ENCODE measurements at places on chromosomes 7 and 10. TPM values are rescaled to one million over a fixed set of nuclear protein-coding genes. Genes with fewer than 3 reads are reported as not detected.
A peak's percentile ranks its signal among the peaks of the same experiment; 100 is the strongest.

DNA sequence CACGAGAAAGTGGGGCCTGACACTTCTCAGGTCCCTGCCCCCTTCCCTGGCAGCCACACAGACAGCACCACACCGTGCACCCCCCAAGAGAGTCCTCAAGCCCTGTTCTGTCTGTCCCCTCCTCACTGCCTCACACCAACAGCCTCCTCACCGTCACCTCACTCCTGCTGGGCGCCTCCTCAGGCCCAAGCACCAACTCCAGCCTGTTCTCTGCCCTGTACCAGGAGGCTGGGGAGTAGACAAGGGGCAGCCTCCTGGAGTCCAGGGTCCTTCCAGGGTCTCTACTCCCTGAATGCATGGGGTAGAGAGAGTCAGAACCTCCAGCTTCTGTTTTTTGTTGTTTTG is 26.9 kb upstream of the ELN start:
- H3K27me3 ChIP-seq = no peaks in the 10 kb centered on the region
- H3K27ac ChIP-seq = no peak overlapping the region
- DNase-seq = no peak
- no peaks in the 10 kb centered on the region for H3K4me1 ChIP-seq

GRCh38 chr7:40077849-40078248 is 56.6 kb downstream of the MPLKIP start:
- no peaks in the 10 kb centered on the region for H3K36me3 ChIP-seq
- H3K27me3 ChIP-seq = no peaks in the 10 kb centered on the region
- no peak overlapping the region for H3K27ac ChIP-seq
- no peak overlapping the region for H3K4me3 ChIP-seq

The DNAJC12 gene
- total RNA-seq = not detected

- no peak overlapping the region for H3K27ac ChIP-seq
- no peaks in the 10 kb centered on the region for H3K4me1 ChIP-seq
- H3K4me3 ChIP-seq = no peak overlapping the region
- no peaks in the 10 kb centered on the region for H3K36me3 ChIP-seq
Observed at GRCh38 chr7:153151766-153152165, 392.2 kb downstream of the ACTR3B start.

The MCM10 gene
- 0.17 TPM for total RNA-seq

GRCh38 chr10:69644658-69645295 is 14.7 kb downstream of the FAM241B start:
- no peak overlapping the region for H3K27ac ChIP-seq
- H3K27me3 ChIP-seq = no peaks in the 10 kb centered on the region
- H3K4me3 ChIP-seq = no peak overlapping the region
- no peaks in the 10 kb centered on the region for H3K4me1 ChIP-seq
- DNase-seq = peak; percentile 22

The LANCL2 gene
- total RNA-seq = 4.5 TPM

GRCh38 chr7:113199841-113200240 is 81.5 kb upstream of the SMIM30 start:
- H3K4me1 ChIP-seq = no peaks in the 10 kb centered on the region
- no peak overlapping the region for H3K27ac ChIP-seq
- H3K27me3 ChIP-seq = no peaks in the 10 kb centered on the region
- no peaks in the 10 kb centered on the region for H3K36me3 ChIP-seq
- DNase-seq = no peak

GRCh38 chr10:63465293-63466143 is at the start of gene JMJD1C:
JMJD1C (minus strand) TSS chr10:63465977; CDS start chr10:63465662, 315 bp downstream.
- peak within 1 kb of the TSS; percentile 58 for H3K4me3 ChIP-seq
- no peaks in the 10 kb centered on the region for H3K36me3 ChIP-seq
- DNase-seq = peak; percentile 64
- H3K4me1 ChIP-seq = peaks cover 16% of the 10 kb centered on the region

- no peak for DNase-seq
- no peaks in the 10 kb centered on the region for H3K36me3 ChIP-seq
- no peak overlapping the region for H3K4me3 ChIP-seq
- H3K27me3 ChIP-seq = no peaks in the 10 kb centered on the region
Observed at GRCh38 chr7:80017101-80017698, 117.4 kb upstream of the GNAI1 start.

DNA sequence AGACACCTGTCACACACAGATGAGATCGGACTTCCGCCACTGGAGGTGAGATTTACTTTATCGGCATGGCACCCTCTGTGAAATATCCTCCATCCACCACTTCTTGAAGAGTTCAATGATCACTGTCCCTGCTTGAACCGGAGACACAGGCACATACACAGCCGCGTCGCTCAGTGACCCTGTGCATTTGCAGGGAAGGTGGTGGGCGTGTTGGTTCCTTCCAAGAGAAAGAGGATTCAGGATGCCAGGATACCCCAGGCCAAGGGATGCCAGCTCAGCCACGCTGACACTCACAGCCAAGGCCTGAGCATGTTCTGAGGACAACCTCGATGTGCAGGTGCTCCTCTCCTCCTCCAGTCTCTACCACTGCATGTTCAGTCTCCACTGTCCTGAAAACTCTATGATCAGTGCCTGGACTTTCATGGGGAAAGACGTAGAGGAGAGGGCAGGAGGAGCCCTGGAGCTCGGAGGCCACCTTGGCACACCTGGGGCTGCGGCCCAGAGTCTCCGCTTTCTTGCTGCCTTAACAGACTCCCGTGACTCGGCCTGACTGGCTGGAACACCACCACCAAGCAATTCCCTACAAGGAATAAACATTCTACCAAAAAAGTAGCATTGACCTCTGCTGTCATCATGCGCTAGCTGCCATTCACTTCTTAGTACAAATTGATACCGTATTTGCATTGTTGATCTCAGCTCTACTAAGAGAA is 115.2 kb downstream of the TCERG1L start:
- no peaks in the 10 kb centered on the region for H3K36me3 ChIP-seq
- H3K4me3 ChIP-seq = no peak overlapping the region
- H3K27me3 ChIP-seq = no peaks in the 10 kb centered on the region
- DNase-seq = no peak
- H3K4me1 ChIP-seq = no peaks in the 10 kb centered on the region
- no peak overlapping the region for H3K27ac ChIP-seq

- H3K27me3 ChIP-seq = no peaks in the 10 kb centered on the region
- no peak overlapping the region for H3K27ac ChIP-seq
- no peaks in the 10 kb centered on the region for H3K36me3 ChIP-seq
Observed at GRCh38 chr10:4545062-4545461, 280.9 kb upstream of the AKR1E2 start.

The SMKR1 gene
- 1.5 TPM for total RNA-seq

DNA sequence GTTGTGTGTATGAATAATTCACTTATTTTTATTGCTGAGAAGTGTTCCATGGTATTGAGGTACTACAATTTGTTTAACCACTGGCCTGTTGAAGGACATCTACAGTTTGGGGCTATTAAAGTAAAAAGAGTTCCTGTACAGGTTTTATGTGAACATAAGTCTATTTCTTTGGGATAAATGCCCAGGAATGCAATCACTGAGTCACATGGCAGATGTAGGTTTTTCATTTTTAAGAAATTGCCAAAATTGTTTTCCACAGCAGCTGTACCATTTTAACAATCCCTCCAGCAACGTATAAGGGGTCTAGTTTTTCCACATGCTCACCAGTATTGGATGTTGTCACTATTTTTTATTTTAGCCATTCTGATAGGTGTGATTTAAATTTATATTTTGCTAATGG is 243.9 kb downstream of the TNS3 start:
- no peaks in the 10 kb centered on the region for H3K27me3 ChIP-seq
- H3K27ac ChIP-seq = no peak overlapping the region
- DNase-seq = no peak
- H3K4me1 ChIP-seq = no peaks in the 10 kb centered on the region
- H3K4me3 ChIP-seq = no peak overlapping the region
- H3K36me3 ChIP-seq = no peaks in the 10 kb centered on the region

DNA sequence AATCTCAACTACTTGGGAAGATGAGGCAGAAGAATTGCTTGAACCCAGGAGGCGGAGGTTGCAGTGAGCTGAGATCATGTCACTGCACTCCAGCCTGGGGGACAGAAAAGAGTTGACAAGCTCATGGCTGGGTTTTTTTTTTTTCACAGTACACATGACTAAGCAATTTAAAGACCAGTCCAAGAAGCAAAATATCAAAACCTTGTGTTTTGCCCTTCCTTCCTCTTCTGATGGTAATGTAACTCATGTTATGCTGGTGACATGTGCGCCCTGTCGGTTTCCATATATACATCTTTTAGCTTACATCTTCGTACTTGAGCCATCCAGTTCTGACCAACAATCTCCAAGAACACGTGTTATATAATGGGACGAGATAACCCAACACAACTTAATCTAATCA is 237.7 kb upstream of the PLXDC2 start:
- no peak overlapping the region for H3K4me3 ChIP-seq
- DNase-seq = no peak
- H3K36me3 ChIP-seq = no peaks in the 10 kb centered on the region
- H3K27me3 ChIP-seq = no peaks in the 10 kb centered on the region

The EIF4EBP2 gene
- 56.9 TPM for total RNA-seq

- no peaks in the 10 kb centered on the region for H3K36me3 ChIP-seq
- no peaks in the 10 kb centered on the region for H3K4me1 ChIP-seq
- H3K27me3 ChIP-seq = no peaks in the 10 kb centered on the region
- no peak overlapping the region for H3K27ac ChIP-seq
Observed at GRCh38 chr10:36766940-36767339, 358.5 kb upstream of the ANKRD30A start.

DNA sequence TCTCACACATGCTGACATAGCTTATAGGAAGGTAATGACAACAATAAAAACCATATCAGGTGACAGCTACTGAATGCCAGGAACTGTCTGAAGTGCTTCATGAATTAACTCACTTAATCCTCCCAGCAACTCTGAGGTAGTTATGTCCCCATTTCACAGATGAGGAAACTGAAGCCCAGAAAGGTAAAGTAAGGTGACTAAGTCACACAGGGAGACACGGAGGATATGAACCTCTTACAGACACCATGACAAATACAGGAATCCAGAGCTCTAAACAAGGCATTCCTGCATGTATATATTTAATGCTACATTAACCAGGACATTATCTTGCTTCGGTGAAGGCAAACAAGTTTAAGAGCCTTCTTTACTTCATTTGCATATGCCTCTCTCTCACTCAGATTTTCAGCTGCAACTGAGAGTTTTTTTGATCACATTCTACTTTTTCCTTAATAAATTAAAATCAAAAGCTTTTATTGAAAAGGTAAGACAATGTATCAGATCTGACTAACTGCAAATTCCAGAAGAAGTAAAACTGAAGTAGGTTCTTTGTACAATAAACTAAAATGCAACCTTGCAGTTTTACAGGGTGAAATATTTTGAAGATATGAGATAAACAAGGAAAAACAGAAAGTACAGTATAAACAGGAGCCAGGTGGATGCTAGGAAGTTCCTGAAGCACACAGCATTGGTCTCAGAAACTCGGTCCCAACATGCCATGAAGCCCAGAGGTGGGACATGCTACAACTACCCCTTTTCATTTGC is 79.5 kb downstream of the SGMS1 start:
- no peak overlapping the region for H3K4me3 ChIP-seq
- H3K36me3 ChIP-seq = no peaks in the 10 kb centered on the region
- H3K27me3 ChIP-seq = no peaks in the 10 kb centered on the region
- DNase-seq = no peak
- peaks cover 57% of the 10 kb centered on the region for H3K4me1 ChIP-seq

The HMX3 gene
- not detected for total RNA-seq

All from CD4-positive, alpha-beta memory T cell (primary cell).